Fibroblast of skin of scalp (primary cell): ENCODE measurements at places on chromosomes 2 and 18.

DNA sequence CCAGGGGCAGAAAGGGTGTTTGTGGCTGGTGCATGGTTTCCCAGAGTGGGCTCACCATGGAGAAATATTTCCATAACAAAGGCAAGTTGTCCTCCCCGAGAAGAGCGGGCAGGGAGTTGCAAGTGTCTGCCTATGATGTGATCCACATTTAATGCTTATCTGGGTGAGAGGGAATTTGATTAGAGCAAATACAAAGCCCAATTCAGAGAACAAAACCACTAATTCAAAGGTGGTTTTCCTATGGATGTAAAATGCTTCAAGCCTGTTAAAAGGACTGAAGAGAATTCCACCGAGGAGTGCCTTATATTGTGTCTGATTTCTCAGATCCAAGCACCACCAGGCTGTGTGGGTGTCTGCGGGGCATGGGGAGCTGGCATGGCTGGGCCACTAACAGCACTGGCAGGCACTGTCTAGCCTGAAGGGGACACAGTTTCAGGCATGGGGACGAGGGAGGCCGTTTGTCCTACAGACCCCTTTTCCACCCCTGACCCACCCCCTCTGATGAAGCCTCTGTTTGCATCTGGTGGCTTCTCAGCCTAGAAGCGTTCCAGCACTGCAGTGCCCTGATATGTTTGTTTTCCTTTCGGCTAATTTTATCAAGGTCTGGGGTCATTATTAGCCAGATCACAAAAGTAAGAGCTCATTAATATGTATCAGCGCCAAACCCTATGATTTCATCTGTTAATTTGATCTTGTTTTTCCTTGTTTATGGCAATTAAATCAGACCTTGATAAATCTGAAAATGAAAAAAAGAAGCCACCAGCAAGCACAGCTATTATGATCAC lies 357.3 kb downstream of the HRH4 start:
- DNase-seq: no peak

GRCh38 chr2:13822365-13822764 lies 810.2 kb upstream of the LRATD1 start:
- no peak for DNase-seq

DNA sequence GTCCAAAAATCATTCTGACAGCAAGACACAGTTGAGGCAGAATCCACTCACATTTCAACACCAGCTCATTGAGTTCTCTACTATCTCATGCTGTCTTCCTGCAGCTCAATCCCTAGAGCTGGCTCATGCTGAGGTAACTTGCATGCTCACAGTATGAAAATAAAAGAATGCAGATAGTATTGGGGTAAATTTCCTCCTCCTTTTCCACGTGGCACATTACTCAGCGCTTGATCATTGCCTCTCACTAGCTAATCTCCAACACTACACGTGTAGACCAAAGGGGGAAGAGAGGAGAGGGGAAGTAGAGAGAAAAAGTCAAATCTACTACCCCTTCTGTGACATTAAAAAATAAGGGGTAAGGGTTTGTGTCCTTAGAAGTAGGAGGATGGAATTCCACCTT lies 300.6 kb downstream of the AFF3 start:
- DNase-seq: peak; percentile 85

- DNase-seq: no peak
Measured at GRCh38 chr2:166518634-166519390, 24.8 kb upstream of the SCN7A start.

DNA sequence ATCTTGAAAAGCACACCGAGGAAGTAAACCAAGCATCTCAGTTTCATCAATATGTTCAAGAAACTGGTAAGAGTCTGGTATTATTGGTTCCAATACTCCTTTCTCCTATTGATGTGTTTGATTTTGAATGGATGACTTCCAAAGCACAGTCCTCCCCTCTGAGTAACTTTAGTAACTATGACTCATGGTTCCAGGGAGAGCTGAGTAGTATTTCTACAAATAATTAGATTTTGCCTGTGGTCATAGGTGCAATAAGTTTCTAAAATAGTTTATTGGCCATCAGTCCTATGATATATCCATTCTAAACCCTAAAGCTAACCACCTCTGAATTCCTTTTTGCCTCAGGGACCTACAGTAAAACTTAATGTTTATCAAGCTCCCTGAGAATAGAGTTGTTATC lies 352.4 kb downstream of the XIRP2 start:
- DNase-seq: no peak

DNA sequence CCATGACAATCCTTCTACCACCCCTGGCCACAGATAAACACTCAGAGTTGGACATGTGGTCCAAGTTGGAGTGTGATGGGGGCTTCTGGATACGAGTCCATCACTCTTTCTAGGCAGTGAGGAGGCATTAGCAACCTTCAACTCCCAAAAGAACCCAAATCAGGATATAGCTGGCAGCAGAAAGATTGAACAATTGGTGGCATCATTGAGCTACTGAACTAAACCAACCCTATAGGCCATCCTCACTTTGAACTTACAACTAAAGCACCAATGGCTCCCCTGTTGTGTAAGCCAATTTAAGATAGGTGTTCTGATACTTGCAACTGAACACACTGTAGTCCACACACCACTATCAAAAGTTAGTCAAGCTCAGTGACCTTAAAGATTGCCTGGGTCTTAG lies 24.0 kb upstream of the MARCO start:
- no peak for DNase-seq
